ENCODE measurements at places on chromosomes 4 and X. TPM values are rescaled to one million over a fixed set of nuclear protein-coding genes. Genes with fewer than 3 reads are reported as not detected.

Gene FGF2
- total RNA-seq, result 12.1 TPM

Gene UGT2A1
- total RNA-seq, result not detected

Gene HELT
- total RNA-seq, result not detected

Gene NSD2
- 119 TPM for total RNA-seq

Gene CDS1
- 28.9 TPM for total RNA-seq

Gene GJB1
- total RNA-seq, result not detected

Gene TCEANC
- total RNA-seq, result 9.0 TPM

Gene GAGE12G
- not detected for total RNA-seq

Gene TKTL1
- total RNA-seq, result 5.0 TPM

Gene DSPP
- total RNA-seq, result 0.09 TPM

Gene HS3ST1
- total RNA-seq, result 2.4 TPM

Gene PPARGC1A
- 14.3 TPM for total RNA-seq

Gene MGAT4D
- not detected for total RNA-seq

Gene INTS6L
- total RNA-seq, result 28.6 TPM

Gene CFAP47
- total RNA-seq, result 6.8 TPM

- no peak for DNase-seq
These were observed 145.8 kb upstream of the ATP6AP2 start for GRCh38 chrX:40434947-40435346.

DNA sequence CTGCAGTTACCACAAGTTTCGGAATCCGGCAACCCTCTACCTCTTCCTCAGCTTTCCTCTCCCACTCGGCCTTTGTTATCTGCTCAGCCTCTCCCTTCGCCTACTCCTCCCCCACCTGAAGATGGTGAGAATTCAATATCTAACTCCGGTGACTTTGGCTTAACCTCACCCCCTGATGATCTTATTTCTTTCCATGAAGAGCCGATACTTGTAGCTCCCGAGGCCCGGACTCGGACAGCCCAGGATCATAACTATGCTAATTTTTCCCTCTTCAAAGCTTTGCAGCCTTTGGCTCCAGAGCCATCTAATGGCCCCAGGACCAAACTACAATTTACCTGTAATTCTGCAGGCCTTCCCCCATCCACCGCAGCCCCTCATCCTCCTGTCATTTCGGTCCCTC, 32.0 kb upstream of the MGST2 start:
- peak; percentile 45 for DNase-seq

GRCh38 chr4:153189016-153189801, 15.0 kb upstream of the TRIM2 start:
- no peak for DNase-seq

GRCh38 chr4:76950956-76951671, 1.6 kb downstream of the SEPTIN11 start:
- DNase-seq, result no peak

DNA sequence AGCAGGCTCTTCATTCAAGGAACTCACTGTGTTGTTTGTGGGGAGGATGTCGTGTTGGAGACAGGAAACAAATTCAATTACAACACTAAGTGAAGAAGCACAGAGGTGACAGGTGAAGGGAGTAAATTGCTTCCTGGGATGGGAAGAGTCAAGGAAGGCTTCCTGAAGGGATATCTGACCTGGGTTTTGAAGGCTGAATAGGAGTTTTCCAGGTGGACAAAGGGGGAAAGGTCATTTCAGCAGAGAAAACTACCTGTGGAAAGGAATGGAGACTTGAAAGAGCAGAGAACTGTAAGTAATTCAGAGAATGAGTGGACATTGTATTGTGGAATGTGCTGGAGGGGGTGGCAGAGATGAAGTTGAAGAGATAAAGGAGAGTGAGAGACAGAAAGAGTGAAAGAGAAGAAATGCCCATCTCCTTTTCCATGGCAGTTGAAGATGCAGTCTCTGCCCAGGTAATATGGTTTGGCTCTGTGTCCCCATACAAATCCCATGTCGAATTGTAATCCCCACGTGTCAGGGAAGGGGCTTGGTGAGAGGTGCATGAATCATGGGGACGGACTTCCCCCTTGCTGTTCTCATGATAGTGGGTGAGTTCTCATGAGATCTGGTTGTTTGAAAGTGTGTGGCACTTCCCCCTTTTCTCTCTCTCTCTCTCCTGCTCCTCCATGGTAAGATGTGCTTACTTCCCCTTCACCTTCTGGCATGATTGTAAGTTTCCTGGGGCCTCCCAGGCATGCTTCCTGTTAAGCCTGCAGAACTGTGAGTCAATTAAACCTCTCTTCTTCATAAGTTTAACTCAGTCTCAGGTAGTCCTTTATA, 205.7 kb upstream of the BCOR start:
- DNase-seq, result no peak

DNA sequence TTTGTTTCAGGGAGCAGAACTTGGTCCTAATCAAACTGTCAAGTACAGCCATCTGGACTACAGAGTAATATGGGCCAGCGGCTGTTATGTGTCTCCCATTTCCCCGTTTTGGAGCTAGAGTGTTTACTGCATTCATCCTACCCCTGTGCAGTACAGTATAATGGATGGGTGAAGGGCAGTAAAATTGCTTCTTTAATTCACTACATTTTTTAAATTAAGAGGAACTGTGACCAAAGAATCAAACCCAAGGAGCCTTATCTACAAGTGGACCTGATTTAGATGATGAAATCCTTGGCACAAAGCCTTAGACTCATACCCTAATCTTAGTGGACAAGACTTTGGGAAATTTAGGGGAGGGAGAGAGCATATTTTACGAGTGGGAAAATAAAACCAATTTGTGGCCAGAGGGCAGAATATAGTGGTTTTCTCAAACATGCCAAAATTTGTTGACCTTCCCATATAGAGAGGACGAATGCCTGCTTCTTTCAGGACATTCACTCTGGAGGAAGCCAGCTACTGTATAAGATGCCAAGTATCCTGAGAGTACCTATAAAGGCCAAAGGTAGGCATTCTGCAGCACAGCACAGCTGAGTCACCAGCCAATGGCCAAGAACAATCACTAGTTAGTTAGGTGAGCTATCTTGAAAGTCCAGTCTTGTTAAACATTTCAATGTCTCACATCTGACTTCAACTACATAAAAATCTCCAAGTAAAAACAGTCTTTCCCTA, 253.8 kb upstream of the KCNIP4 start:
- DNase-seq, result no peak

DNA sequence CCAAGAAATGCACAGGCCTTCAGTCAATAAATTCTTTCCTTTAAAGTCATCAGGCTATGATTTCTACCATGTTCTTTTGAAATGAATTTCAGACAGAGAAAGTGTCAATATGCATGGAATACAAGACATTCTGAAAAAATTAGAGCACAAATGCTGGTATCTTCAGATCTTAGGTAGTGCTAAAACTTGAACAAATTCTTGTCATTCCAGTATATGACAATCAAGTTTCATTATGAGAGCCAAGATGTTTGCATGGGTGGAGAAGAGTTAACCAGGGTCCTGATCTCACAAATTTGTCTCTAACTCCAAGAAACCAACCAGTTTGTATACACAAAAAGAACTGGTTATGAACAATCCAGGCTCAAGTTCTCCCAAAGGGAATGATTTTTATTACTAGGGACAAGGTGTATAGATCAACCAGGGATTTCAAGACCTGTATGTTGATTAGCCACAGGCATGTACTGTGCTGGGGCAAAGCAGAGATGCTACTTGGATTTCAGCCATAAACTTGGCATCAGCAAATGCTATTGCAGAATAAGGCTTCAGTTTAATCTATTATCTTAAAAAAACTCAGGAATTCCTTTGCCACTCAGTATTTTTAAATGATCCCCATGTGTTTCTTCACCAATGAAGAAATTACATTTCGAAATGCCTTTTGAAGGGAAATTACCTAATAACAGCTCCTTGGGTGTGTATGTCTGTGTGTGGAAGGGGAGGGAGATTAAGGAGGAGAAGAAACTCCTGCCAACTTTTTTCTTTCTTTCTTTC, 69.7 kb downstream of the FANCB start:
- no peak for DNase-seq

GRCh38 chrX:17559728-17560379, 177.4 kb upstream of the SCML1 start:
- no peak for DNase-seq

DNA sequence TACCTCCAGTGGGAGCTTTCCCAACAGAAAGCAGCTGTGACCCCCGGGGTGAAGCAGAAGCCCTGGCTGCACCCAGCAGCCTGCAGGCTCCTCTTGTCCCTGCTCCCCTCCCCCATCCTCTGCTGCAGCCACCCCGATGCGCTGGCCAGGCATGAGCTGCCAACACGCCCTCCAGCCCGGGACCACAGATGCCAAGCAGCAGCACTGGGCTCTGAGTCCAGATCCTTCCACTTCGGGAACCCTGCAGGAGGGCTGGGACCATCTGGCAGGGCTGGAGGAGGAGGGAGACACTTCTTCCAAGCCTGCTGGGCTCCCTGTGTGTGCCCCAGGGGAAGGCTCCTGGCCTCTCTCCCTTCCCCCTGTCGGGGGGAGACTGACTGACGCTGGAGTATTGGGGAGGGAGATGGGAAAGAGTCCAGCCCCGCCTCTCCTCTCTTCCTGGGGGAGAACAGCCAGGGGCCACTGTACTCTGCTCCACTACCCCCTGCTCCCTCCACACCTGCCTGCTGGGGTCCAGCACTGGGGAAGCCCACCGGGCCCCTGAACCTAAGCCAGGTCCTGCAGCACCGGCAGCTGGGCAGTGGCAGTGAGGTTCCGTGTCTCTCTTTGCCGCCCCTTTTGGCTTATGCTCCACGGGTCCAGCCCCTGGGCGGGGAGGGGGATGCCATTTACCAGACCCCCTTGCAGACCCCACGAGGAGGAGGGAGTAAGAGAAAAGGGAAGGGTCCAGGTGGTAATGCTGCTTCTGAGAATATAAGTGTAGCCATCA, 55.7 kb downstream of the PPP2R2C start:
- DNase-seq, result peak; percentile 76

GRCh38 chr4:90130076-90130475, 2.9 kb downstream of the CCSER1 start:
- no peak for DNase-seq

DNA sequence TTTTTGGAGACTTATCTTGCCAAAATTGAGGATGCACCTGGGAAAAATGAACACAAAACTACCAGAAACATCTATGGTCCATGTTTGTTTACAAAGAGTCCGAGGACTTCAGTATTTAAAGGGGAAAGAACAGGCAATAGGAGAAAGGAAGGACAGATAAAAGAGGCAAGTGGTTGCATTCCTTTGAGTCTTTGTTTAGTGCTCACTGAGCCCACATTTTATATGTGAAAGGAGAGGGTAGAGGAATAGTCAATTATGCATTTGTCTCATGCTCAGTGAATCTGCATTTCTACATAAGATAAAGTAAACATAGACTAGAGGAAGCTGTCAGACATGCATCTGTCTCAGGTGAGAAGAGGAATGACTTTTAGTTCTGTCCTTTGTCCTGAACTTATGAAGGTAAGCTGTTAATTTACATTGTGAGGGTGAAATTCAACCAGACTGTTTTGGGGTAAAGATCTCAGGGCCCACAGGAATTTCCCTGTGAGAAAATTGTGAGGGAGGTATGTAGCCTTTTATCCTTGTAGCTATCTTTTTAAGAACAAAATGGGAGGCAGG, 4.5 kb downstream of the DMP1 start:
- DNase-seq, result no peak

- no peak for DNase-seq
These were observed 14.1 kb upstream of the STX18 start for GRCh38 chr4:4555916-4556315.

DNA sequence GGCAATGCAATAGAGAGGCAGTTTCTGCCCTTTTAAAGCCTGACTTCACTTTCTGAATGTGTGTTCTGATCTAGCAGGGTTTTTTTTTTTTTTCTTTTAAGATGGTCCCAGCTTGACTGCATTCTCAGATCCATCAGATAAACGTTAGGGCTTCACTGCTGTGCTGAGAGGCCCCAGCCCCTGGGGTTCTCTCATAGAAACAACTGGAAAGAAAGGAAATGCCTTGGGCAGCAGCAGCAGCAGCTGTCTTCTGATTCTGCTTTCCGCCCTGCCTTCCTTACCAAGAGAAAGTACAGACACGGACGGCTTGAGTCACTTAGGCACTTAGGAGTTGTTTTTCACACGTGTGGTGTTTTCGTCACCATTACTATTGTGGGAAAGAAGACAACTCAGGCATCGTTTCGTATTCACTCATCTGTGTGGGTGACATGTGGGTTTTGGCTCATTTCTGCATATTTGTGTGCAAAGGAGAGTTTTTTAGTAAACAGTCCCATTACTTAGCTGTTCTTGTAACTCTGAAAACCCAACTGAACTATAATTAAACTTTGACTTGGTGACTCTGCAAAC, 172.0 kb downstream of the PTTG2 start:
- DNase-seq, result no peak

- peak; percentile 84 for DNase-seq
These were observed 63.5 kb upstream of the EMCN start for GRCh38 chr4:100581337-100581736.

GRCh38 chr4:147799986-147800555, 68.2 kb downstream of the ARHGAP10 start:
- no peak for DNase-seq

- no peak for DNase-seq
These were observed 16.5 kb downstream of the TMPRSS11E start for GRCh38 chr4:68463796-68464195.

- no peak for DNase-seq
These were observed 103.2 kb upstream of the PSAPL1 start for GRCh38 chr4:7537853-7538400.

- DNase-seq, result no peak
These were observed 2.4 kb downstream of the TSC22D3 start for GRCh38 chrX:107773206-107773605.

- DNase-seq, result no peak
These were observed 819.2 kb downstream of the PCDH18 start for GRCh38 chr4:136713140-136713539.

DNA sequence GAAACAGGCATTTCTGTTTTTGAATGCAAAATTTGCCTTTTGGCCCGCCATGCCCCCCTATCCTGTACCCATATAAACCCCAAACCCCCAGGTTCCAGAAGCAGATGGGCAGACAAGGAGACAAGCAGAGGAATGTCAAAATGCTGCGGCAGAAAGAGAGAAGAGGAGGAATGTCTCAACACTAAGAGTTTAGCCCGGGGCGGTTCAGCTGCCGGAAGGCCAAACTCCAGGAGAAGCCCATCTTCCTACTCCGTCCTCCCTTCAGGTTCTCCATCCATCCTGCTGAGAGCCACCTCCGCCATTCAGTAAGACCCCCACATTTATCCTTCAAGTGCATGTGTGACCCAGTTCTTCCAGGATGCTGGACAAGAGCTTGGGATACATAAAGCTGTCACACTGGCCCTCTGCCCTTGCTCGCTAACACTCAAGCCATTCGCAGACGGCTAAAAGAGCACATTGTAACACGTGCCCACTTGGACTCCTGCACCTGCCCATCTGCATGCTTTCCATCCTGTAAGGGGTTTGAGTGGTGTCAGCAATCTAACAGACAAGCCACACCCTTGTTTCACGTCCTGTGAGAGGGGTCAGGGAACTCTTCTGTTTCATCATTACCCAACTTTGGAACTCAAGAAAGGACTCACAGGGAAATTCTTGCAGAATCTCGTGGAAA, 31.3 kb downstream of the TLR10 start:
- no peak for DNase-seq
